ENCODE measurements at places on chromosomes 2 and 18.
A peak's percentile ranks its signal among the peaks of the same experiment; 100 is the strongest.

- no peak for DNase-seq
Measured at GRCh38 chr2:101759162-101759561, 61.7 kb downstream of the MAP4K4 start.

- no peak for DNase-seq
Measured at GRCh38 chr2:32496662-32497061, 131.2 kb upstream of the TTC27 start.

DNA sequence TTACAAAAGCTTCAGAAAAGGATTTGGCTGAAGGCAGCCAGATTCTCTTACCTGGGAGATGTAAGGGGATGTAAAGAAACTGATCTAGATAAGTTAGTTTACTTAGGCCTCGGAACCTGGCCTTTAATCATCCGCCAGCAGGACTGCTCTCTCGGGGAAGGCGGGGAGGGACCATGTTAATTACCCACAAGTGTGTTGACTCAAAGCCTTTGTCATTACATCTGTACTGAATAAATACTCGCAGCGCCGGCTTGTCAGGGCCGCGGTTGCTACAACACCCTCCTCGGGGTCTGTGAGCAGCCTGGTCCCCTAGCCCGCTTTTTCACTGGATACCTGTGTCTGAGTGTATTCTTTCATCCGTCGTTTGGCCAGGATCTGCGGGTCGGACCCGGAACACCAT lies 6.7 kb downstream of the CHMP3 start:
- no peak for DNase-seq

GRCh38 chr18:32315881-32316280 lies 126.0 kb downstream of the MEP1B start:
- DNase-seq = no peak

DNA sequence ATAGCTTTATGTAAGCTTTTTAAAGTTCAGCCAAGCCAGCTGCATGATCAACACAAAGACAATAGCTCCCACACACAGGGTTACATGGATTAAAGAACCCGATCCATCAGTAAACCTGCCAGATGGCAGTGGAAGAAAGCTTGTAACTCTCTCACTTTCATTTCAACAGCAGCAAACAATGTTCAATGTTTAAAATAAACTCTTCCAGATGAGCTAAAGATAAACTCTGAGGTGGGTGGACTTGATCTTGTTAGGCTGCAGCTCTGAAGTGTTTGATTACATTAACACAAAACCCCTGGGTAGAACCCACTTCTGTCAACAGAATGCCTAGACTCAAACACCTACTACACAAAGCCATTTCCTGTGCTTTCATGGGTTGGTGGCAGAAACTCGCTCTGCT lies 13.9 kb downstream of the RDH14 start:
- no peak for DNase-seq

- DNase-seq = no peak
Measured at GRCh38 chr2:74862020-74862964, 28.4 kb downstream of the HK2 start.

DNA sequence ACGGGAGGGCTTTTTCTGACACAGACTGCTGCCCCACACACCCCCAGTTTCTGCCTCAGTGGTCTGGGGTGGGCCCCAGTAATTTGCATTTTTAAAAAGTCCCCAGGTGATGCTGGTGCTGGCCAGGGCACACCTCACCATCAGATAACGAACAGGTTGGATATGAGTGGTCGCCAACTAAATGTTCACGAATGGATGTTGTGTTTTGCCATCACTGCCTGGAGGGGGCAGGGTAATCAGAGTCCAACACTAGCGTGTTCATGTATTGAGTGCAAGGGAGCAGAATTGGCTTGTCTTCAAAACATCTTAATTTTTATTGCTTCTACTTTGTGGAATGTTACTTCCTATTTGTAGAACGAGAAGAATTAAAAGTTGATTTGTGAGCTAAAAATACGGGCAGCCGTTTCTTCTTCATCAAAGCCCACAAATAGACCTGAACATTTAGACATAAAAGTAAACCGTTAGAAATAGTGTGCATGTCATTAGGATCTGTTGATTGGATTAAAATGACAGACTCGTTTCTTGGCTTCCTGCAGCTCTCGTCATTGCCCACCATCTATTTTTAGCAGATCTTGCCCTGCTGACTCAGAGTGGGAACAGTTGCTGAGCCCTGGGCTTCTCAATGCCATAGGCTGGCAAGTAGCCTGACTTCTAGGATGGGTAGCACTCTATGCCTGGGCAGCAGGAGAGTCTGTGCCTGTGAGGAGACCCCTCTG lies 45.2 kb downstream of the NCK2 start:
- no peak for DNase-seq

GRCh38 chr2:142285480-142285879 lies 154.7 kb upstream of the LRP1B start:
- no peak for DNase-seq

DNA sequence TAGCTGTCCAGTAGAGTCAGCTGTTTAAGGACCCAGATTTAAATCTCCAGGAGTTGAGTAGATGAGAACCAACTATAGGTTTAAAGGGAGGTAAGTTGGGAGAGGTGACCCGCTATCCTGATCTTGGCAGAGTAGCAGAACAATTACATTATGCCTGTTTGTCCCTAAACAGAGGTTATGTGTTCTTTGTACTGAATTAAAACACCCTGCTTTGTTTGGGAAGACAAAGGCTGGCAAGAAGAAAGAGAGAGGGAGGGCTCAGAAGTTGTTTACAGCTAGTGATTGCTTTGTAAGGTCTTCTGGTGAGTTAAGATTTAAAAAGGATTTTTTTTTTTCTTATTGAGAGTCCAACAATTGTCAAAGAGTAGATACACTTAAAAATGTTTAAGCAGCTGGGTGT lies 37.3 kb downstream of the USP14 start:
- peak; percentile 21 for DNase-seq

DNA sequence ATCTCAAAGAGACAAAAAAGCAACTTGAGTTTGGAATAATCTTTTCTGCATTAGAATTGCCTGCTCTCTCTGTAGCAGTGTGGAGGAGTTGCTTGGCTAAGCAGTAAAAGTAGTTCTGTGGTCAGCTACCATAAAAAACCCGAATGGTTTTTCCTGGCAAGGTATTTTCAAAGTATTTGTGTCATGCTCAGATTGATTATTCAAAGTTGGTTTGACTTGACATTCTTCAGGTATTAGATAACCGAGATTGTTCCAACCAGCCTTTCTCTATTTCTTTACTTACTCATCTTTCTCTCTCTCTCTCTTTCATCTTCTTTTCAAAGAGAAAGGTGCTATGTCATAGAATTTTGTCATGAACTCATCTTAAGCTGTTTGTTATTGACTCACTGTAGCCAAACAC lies 404.9 kb downstream of the CPS1 start:
- DNase-seq = no peak

GRCh38 chr2:146990311-146991054 lies 854.3 kb upstream of the ACVR2A start:
- DNase-seq = no peak

DNA sequence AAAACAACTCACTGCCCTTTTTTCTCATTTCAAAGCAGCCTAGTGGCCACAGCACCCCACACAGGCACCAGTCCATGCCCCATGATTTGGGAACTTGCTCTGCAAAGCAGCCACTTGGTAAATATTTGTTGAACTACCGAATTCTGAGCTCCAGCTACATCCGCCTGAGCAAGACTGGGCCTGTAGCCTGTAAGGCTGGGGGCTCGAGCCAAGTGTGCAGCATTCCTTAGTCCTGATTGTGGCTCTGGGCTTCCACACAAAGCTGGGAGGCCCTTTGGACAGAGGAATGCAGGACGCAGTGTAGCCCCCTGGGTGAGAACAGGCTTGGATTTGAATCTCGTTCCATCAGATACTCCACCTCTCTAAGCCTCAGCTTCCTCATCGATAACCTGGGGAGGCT lies 88.4 kb downstream of the ACTR2 start:
- no peak for DNase-seq

GRCh38 chr2:144401036-144401435 lies 118.9 kb downstream of the ZEB2 start:
- DNase-seq = no peak

DNA sequence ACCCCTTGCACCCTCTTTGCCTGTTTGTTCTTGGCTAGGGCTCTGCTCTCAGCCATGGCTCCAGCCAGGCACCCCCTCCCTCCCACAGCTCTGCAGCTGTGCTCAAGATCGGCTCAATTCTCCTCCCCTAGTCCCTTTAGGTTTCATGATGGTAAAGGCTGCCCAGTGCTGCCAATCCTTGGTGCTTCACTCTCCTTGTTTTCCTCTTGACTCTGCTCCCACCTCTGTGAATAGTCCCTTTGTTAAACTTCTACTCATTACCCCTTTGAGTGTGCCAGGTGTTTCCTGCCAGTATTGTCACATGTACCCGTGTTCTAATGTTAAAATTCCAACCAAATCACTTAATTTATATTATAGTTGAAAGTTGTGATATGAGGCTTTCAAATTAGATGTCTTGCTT lies 101.0 kb upstream of the CERS6 start:
- DNase-seq = no peak

DNA sequence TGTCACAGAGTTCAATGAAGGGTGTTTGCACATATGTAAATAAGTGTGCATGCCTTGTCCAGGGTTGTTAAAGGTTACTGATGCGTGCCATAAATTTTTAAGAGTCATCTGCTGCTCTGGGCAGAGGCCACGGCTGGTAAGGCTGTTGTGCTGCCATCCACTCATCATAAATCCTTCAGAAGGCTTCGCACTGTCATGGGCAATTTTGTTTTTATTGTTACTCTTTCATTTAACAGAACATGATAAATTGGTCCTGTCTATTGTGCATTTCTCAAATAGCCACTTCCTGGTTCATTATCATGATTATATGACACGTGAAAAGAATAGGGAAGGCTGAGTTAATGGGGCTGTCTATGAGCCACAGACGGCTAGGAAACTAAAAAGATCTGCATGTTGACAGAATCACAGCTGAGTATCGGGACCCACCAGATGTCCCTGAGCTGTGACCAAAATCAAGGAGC lies 634.3 kb upstream of the SOX11 start:
- no peak for DNase-seq

GRCh38 chr2:9099341-9099751 lies 95.9 kb upstream of the MBOAT2 start:
- DNase-seq = no peak

DNA sequence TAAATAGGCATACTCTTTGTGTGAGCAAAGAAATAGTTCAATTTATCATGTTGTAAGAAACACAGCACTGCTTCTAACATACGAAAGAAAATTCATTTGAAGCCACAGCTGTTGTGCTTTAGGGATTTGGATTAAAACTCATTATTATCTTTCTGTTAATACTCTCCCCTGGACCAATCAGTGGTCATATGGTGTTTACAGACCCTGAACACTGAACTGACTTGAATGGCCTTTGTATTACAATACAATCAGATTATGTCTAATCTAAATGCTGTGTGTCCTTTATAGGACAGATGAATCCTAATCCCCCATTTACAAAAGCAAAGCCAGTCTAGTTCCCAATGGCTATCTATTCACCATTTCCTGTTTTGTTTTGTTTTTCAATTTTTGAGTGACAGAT lies 36.5 kb downstream of the ZNF385B start:
- peak; percentile 66 for DNase-seq

DNA sequence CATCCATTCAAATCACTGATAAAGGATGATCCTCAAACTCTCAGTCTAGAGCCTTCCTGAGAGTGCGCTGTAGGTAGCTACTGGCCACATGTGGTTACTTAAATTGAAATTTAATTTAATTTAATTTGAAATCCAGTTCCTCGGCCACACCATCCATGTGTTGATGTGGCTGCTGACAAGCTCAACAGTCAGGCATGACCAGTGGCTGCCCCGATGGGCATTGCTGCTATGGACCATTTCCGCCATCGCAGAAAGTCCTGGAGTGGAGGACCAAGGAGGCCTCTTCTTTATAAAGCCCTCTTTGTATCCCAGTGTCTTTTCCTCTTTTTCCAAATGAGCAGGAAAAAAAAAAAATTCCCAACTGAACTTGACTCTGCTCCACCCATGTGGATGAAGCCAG lies 100.6 kb downstream of the HDAC4 start:
- DNase-seq = no peak

GRCh38 chr2:112024896-112025491 lies 30.1 kb upstream of the TMEM87B start:
- DNase-seq = no peak

GRCh38 chr2:135826544-135826943 lies 10.4 kb downstream of the LCT start:
- peak; percentile 60 for DNase-seq

DNA sequence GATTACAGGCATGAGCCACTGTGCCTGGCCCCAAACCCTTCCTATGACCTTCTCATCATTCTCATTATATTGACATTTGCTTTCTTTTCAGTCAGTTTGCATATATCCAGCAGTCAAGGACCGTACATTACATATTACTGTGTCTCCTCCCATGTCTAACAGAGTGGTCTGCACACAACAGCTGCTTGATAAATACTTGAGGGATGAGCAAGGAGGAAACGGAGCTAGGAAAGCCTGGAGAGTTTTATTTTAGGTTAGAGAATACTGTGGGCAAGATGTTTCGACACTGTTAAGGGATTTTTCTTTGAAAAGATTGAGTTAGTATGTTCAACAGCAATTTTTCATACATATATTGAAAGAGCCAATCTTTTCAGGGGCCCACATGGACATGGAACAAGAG lies 76.2 kb upstream of the CHRNA1 start:
- DNase-seq = no peak

DNA sequence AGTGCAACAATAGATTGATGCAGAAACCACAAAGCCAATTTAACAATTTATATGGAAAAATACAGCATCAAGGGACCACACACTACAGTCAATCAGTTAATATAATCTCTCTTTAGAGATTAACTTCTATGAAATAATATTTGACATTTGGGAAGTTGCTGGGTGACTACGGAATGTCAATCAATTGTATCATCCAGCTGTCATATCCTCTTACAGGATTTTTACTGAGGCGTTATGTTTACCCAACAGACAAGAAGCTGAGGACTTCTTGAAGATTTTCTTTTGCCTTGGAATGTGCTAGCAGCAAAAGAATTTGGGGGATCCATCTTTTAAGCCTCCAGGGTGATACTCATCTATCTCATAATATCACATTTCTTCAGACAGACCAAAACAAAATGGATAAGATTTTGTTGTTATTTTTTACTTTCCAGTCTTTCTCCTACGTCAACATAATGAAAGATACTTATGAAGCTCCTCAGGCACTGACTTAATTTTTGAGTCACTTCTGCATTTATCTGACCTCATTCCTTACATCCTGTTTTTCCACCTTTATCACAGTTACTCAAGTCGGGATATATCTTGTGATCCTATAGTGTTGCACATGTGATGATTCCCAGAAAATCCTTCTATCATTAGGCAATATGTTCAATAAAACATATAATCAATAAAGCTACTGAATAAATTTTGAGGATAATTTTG lies 227.2 kb upstream of the SPHKAP start:
- no peak for DNase-seq

DNA sequence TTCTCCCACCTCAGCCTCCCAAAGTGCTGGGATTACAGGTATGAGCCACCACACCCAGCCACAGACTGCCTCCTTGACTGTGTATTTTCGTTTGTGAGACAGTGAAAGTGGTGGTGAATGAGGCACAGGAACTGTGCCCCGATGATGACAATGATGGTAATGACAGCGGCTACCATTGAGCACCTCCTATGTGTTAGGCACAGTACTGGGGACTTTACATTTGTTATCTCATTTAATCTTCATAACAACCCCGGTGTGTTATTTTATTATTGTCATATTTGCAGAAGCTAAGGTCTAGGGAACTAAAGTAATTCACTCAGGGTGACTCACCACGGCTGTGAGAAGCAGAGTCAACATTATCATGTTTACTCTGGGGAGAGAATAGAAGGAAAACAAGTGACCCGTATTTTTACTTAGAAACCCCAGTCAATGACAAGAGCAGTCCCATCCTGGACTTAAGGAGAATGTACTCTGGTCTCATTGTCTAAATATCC lies 77.6 kb upstream of the ALPP start:
- DNase-seq = no peak

GRCh38 chr2:206275312-206276055 lies 1.0 kb downstream of the ZDBF2 start:
- peak; percentile 28 for DNase-seq

Measured in neural progenitor cell (in vitro differentiated cells).